ENCODE measurements at places on chromosomes 12 and 14. TPM values are rescaled to one million over a fixed set of nuclear protein-coding genes. Genes with fewer than 3 reads are reported as not detected.

DNA sequence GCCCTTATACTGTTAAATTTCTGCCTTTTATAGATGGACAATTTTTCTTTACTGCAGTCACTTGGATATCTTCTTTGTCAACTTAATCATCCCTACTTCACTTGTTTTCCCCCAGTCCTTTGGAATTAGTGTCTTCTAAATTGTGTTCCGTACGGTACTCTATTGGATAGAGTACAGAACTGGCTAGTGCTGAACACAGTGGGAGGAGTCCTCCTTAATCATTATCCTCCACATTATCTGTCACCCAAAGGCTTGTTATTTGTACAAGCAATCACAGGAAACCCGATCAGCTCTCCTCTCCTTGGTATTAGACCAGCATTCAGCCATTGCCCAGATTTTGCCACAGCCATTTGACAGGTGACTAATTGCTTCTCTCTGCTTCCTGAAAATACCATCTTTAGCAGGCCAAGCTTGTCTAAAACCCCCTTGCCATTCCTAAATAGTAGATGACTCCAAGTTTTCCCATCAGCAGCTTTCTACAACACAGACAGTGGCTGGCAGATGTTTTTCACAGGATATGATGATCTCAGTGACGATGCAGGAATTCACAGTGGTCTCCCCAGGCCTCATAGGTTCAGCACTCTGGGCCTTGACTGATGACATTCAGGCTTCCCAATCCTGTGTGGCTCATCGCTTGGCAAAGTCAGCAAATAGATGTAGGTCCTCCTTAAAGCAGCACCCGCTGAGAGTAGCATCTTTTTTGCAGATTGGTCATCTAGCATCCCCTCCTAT, 216.0 kb upstream of the RGS6 start:
- DNase-seq = no peak

- no peak for DNase-seq
These were observed 12.2 kb upstream of the PPP1R13B start for GRCh38 chr14:103859416-103860202.

Gene AJUBA
- total RNA-seq = 21.9 TPM

Gene PTPRR
- total RNA-seq = 0.98 TPM

Gene RNU4-1
- total RNA-seq = under 0.01 TPM

Gene OR11H12
- total RNA-seq = not detected

Gene INTS13
- 26.0 TPM for total RNA-seq
